ENCODE measurements at places on chromosomes 1 and 21.

- no peak for DNase-seq
Measured at GRCh38 chr1:37342736-37343135, 131.6 kb upstream of the ZC3H12A start.

DNA sequence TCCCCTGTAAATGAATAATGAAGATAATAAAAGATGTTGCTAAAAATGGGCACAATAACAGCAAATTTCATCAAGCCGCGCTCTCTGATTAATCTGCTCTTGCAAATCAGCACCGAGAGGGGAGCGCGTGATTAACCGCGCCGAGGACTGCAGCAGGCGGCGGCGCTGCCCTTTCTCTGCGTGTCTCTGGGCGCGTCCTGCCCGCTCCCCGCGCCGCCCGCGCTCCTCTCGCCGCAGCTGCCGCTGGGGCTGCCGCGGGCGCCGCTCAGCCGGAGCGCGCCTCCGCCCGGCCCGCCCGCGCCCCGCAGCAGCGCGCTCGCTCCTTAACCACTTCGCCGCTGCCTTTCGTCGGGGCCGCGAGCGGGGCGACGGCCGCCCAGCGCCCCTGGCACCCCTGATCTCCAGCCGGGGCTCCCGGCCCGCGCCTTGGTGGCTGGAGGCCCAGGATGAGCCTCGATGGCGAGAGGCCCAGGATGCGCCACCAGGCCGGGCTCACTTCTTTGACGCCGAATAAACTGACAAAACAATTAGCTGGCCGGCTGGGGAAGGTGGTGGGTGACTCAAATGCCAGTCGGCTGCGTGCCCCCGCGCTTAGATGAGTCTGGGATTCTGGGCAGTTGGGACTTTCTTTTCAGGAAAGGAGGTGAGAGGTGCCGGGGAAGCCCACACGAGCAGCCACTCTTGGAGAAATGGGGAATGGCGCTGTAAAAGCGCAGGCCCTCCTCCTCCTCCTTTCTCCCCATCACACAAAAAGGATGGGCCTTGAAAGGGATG, 221.4 kb upstream of the PKN2 start:
- DNase-seq = peak; percentile 52

DNA sequence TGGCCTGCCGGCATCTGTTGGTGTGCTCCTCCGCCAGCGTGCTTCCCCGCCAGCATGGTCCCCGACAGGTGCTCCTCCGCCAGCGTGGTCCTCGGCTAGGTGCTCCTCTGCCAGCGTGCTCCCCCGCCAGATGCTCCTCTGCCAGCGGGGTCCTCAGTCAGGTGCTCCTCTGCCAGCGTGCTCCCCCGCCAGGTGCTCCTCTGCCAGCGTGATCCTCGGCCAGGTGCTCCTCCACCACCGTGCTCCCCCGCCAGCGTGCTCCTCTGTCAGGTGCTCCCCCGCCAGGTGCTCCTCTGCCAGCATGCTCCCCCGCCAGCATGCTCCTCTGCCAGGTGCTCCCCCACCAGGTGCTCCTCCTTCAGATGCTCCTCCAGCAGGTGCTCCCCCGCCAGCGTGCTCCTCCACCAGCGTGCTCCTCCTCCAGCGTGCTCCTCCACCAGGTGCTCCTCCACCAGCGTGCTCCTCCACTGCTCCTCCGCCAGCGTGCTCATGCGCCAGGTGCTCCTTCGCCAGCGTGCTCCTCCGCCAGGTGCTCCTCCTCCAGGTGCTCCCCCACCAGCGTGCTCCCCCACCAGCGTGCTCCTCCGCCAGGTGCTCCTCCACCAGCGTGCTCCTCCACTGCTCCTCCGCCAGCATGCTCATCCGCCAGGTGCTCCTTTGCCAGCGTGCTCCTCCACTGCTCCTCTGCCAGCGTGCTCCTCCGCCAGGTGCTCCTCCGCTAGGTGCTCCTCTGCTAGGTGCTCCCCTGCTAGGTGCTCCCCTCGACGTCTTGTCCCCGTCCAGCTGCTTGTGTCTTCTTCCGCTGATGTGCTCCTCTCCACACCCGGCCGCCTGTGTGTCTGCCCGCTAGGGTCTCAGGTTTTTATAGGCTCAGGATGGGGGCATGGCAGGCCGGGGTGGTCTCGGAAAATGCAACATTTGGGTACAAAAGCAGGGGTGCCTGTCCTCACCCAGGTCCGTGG, 223.0 kb downstream of the NRIP1 start:
- DNase-seq = no peak

- no peak for DNase-seq
Measured at GRCh38 chr1:32242341-32242851, 4.6 kb upstream of the FAM167B start.

DNA sequence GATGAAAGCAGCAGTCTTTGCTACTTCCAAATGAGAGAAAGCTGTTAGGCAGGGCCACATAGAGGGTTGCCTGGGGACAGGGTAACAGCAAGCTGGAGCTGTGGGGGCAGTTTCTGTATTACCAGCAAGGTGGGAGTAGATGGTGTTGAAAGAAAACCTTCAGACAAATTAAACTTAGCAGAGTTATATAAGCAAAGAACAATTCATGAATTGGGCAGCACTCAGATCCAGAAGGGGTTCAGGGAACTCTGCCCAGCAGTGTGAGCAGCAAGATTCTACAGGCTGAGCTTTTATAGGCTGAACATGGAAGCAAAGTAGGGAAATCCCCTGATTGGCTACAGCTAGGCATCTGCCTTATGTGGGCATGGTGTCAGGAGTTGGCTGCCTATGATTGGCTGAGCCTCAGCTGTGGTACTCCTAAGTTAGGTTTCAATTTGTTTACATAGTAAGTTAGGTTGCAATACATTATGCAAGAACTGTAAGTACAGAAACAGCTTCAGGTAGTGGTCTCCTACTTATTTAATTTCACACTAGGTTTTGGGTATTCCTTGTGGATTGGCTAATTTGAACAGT, 64.1 kb upstream of the TMPRSS2 start:
- DNase-seq = no peak

DNA sequence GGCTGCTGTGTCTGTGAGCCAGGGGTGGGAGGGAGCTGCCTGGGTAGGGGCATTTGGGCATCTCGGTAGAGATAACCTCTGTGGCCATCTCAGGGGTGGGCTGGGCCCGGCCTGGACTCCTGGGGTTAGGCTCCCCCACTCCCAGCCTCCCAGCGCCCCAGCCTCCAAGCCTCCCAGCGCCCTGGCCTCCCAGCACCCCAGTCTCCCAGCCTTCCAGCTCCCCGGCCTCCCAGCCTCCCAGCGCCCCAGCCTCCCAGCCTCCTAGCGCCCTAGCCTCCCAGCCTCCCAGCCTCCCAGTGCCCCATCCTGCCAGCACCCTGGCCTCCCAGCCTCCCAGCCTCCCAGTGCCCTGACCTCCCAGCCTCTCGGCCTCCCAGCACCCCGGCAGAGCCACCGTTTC, 85.1 kb upstream of the TTC34 start:
- no peak for DNase-seq

GRCh38 chr1:194159941-194160340, 973.5 kb upstream of the B3GALT2 start:
- DNase-seq = peak; percentile 18

GRCh38 chr1:116201911-116202310, 90.7 kb downstream of the MAB21L3 start:
- DNase-seq = peak; percentile 55

- DNase-seq = no peak
Measured at GRCh38 chr1:22556391-22557104, 6.7 kb upstream of the EPHA8 start.

- DNase-seq = no peak
Measured at GRCh38 chr1:186409091-186409490, 33.5 kb downstream of the ODR4 start.

- DNase-seq = no peak
Measured at GRCh38 chr21:44326716-44327602, 12.2 kb downstream of the CFAP410 start.

DNA sequence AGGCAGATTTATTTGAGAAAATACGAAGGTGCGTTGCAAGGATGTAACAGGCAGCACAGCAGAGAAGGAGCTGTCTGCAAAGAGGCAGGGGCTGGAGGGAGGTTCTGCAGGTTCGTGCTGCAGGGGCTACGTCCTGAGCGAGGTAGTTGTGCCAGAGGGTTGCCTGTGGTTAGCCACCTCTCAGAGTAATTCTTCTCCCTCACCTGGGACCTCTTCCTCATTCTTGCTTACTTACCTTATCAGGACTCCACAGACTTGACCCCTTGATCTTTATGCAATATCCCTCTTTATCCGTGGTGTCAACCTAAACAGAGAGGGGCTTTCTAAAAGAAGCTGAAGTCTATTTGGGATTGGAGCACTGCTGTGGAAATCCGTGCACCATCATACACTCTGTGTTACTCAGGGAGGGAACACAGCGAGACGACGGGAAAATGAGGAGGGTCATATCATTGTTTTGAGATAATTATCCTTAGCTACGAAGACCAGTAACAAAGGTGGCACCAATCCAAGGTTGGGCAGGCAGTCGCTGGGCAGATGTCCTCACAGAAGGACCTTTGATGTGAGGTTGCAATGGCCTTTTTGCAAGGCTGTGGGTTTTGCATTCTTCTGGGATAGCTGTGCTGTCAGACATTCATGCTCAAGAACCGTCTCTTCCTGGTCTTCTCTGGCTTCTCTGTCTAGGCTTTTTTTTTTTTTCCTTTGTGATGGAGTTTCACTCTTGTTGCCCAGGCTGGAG, 82.8 kb downstream of the WDR4 start:
- no peak for DNase-seq

DNA sequence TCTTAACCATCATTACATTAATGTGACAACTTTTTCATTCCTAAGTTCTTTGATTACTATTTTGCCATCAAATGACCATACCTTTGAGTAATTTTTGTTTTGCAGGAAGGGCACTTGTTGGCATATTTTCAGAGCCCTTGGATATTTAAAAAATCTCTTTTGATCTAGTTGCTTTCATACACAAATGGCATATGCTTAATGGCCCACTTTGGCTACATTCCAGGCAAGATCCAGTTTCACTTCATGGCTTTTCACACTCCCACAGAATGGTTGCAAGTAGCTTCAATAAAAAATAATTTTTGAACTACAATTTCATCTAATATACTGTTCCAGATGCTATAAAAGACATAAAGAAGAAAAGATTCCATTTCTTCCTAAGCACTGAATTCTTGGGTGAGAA, 18.1 kb downstream of the ADAM30 start:
- no peak for DNase-seq

- DNase-seq = peak; percentile 85
Measured at GRCh38 chr1:203440771-203441170, 34.8 kb upstream of the PRELP start.

DNA sequence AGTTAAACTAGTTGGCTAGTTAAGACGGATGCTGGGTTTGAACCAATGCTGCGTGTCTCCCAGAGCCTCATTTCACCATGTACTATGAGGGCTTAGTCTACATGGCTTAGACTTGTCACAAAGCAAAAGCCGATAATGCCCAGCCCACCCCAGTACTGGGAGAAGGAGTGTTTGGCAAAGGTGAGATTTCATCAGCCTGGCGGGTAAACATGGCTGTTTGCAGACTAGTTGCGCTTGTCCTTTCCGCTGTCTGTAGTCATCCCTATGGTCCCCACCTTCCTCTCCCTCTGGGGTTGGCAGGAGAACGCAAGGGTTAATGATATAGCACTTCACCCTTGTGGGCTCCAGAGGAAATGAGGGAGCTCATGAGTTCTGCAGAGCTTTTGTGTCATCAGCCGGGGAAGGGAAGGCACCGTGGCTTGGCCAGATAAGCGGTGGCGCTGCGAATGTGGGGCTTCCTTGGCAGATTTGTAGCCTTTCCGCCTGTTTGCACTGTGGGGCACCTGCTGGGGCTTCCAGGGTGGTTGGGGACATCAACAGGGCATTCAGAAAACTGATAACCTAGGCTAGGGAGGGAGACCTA, 29.2 kb downstream of the SOX13 start:
- DNase-seq = no peak

- DNase-seq = no peak
Measured at GRCh38 chr1:17403081-17403480, 31.1 kb downstream of the PADI6 start.

- DNase-seq = no peak
Measured at GRCh38 chr21:17765207-17765606, 53.9 kb downstream of the C21orf91 start.

GRCh38 chr1:59947047-59947938, 20.7 kb upstream of the CYP2J2 start:
- peak; percentile 60 for DNase-seq

GRCh38 chr1:222314839-222315238, 233.1 kb downstream of the HHIPL2 start:
- DNase-seq = no peak

GRCh38 chr1:63316984-63317816, 5.2 kb upstream of the FOXD3 start:
- peak; percentile 51 for DNase-seq

- DNase-seq = no peak
Measured at GRCh38 chr1:186834399-186834958, 5.7 kb downstream of the PLA2G4A start.

GRCh38 chr1:10795276-10796021, 997 bp downstream of the CASZ1 start:
- no peak for DNase-seq

- DNase-seq = peak; percentile 34
Measured at GRCh38 chr1:15153184-15153841, at the start of gene TMEM51. TSS of gene TMEM51 (plus strand) at chr1:15153747. CDS start at chr1:15215088, 61,341 bp downstream.

DNA sequence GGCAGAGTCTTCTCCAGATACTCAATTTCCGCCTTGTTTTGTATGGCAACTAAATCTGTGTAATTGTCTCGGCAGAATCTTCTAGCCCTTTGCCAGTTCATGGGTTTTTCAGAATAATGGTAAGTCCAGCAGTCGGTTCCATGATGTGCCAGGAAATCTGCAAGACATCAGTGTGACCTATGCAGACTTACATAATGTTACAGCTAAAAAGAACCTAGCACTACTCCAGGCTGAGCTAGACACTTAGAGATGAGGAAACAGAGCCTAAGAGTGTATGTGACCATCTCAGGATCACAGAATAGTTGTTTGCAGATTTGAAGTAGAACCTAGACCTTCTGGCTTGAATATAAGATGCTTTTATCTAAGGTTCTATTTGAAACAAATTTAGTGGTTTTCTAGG, 2.8 kb downstream of the SELL start:
- DNase-seq = no peak

GRCh38 chr21:44509539-44509938, 30.5 kb downstream of the KRTAP10-1 start:
- DNase-seq = no peak

DNA sequence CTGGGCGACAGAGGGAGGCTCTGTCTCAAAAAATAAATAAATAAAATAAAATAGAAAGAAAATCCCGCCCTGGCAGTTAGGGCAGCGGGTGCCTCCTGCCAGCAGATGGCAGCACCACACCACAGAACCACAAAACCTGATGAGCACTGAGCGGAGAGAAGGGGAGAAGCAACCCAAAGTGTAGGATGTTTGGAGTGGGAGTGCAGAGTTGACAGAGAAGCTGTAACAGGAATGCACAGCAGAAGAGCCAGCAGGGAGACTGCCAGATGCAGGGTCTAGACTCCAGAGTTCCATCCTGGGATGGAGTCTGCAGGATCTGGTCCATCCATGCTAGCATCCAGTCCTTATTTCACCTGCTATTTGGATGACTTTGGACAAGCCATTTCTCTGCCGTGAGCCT, 29.7 kb upstream of the KIRREL1 start:
- peak; percentile 70 for DNase-seq

DNA sequence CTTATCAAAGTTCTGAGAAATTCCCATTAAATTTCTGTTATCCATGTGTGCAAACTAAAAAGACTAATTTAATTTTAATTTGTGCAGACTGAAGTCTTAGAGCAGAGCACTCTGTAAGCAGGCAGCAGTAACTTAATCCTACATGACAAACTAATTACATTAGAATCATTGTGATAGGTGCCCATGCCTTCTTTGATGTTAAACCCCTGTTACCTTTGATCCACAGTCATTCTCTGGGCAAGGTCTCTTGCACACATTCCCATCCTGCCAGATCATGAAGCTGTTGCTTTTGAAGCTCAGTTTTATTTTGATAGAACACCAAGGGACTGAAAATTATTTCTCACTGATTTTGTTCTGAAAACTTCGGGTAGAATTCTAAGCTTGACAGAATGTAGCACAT, 77.2 kb downstream of the BCAR3 start:
- DNase-seq = no peak

GRCh38 chr1:212738330-212738729, 38.7 kb upstream of the BATF3 start:
- no peak for DNase-seq
